CD4-positive, alpha-beta T cell treated with Interleukin-15 for 1 hour (primary cell): ENCODE measurements at places on chromosomes 6 and 20.

DNA sequence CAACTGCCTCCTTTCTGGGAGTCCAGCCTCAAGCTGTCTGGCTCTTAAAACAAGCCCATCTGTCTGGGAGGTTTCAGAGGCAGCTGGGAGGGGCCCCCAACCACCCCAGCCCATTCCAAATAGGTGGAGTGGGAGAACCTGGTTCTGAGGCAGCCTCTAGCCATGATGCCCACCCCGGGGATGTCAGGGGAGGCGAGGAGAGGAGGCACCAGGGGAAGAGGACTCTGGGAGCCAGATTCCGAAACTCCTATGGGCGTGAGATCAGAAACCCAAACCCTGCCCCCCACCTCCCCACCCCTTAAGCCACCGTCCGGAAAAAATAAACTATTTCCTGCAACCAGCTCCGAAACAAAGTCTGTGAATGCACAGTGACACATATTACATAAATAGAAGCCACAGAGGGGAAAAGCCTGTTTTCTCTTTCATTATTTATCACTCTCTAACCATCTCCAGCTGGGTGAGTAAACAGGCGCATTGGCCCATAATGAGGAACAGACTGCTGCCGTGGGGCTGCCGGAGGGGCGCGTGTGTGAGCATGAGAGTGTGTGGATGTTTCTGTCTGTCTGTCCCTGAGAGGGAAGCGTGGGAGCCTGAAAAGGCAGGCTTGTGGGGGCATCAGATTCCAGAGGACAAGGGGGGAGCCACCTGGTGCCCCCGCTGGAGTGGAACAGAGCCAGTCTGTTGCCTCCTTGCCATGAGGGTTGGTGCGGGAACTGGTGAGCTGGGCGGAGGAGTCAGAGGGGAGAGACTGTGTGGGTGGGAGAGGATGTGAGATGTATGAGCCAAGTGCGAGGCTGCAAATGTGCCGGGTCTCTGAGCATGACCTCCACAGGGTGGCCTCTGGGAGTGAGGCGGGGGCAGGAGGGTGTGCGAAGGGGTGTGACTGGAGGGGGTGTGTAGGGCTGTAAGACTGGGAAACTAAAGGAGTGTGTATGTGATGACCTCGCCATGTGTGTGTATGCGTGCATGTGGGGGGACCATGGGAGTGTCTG is 14.3 kb upstream of the FOXP4 start:
- DNase-seq, result peak; percentile 42

DNA sequence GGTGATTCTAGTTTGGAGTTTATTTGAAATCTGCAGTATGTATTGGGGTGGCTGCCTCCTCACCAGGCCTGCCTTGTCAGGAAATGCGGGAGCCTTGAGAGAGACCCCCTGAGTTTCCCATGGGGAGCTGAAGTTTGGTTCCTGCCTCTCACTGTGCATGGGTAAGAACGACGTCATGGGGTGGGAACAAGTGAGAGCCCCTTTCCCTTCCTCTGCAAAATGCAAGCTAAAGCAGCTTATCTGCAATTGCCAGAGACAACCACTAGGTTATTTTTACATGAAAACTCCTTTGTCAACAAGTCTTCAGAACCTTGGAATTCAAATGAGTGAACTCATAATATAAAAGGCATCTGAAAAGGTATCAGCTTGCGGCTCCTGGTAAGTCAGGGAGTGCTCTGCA is 58.4 kb downstream of the TMEM170B start:
- no peak for DNase-seq

- DNase-seq, result no peak
These were observed 43.7 kb downstream of the JAG1 start for GRCh38 chr20:10629946-10630650.

- DNase-seq, result peak; percentile 60
These were observed 22.9 kb downstream of the ARHGAP18 start for GRCh38 chr6:129686941-129687627.

GRCh38 chr20:3672547-3673171 is 9.2 kb downstream of the ADAM33 start:
- no peak for DNase-seq

DNA sequence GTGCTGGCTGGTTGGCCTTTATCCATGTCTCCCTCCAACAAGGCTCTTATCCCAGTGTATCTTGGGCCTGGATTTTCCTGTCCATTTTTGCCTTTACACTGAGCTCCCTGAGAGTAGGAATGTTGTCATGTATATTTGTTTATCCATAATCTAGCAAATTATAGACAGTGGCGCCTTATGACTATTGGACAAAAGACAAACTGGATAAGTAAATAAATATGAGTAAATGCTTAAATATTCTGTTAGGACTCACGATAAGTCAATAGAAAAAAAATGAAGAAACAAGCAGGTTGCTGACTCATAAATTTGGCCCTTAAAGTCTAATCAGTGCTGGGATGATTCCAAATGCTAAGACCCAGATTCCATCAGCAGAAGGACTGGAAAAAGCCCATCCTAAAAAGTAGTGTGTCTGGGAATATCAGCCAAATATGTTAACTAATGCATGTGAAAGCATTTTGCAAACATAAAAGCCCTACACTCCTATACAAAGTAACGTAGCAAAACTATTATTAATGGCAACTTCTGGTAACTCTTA is 55.0 kb upstream of the PCSK2 start:
- no peak for DNase-seq

DNA sequence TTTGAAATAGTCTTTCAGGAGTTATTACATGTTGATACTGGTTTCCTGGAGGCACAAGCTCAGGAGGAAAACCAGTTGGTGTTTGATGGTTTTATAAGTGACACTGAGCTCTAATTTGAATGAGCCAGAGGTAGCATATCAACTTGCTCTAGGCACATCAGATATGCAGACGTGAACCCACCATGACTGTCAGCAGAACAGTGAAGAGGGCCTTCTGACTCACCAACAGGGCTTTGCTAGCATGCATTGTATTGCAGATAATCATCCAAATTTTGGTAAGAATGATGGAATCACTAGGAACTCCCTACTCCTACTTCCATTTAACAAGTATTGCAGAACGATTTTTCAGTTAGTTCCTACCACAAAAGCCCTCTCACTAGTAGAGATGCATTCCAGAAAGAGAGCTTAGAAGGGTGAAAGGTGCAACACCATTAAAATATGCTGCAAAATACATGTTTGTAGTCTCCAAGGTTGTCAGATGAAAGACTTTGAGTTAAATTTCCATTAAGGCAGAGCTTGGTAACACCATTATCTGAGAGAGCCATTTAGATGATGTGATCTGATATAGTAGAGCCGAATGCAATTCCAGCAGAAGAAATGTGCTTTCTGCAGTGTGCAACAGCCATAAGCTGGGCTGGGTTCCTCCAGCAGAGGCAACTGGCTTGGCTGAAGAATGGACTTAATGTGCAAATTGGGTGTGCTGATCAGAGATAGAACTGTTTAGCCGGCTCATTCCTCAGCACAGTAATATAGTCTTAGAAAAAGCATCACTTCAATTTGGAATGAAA is 968.7 kb upstream of the ADGRB3 start:
- no peak for DNase-seq
